Spleen (tissue), 13 donors: ENCODE measurements at places on chromosomes 1 and 21. TPM values are rescaled to one million over a fixed set of nuclear protein-coding genes. Genes with fewer than 3 reads are reported as not detected.

The AGMAT gene
- total RNA-seq: 3.8 TPM

The DR1 gene
- 54.5 TPM for total RNA-seq

The ZFYVE9 gene
- 10.6 TPM for total RNA-seq

The IFI6 gene
- 41.6 TPM for total RNA-seq

The AKNAD1 gene
- not detected for total RNA-seq

The INAVA gene
- not detected for total RNA-seq

DNA sequence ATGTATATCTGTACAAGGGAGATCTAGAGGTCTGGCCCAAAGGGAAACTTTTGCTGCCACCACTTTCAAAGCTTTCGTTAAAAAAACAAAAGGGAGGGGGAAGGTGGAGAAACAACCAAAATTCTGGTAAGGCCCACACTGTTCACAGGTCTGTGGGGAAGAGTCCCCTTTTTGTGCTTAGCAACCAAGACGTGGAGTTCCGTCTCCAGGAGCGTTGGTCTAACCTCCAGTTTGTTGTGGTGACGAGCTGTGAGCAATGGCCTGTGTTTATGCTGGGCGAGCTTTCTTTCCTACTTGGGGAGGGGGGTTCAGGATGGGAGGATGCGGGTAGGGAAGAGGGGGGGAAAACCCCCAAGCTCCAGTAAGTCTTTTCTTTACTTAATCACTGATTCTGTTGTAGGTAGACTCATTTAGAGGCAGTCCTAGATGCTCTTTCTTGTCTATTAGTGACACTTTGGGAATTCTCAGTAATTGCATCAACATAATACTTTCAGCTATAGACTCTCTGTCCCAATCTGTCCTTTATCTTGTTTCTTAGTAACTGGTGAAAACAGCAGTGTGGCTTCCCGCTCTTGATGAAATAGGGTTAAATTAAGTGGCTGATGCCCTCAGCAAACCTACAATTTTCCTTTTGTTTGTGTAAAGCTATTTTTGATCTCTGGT is 1.5 kb downstream of the HIPK1 start:
- peak overlapping the region; percentile 93 for H3K4me3 ChIP-seq
- H3K4me1 ChIP-seq: peaks cover 69% of the 10 kb centered on the region
- peak overlapping the region; percentile 95 for H3K27ac ChIP-seq
- no peaks in the 10 kb centered on the region for H3K27me3 ChIP-seq

GRCh38 chr1:69982992-69983391 is 222.4 kb downstream of the LRRC40 start:
- no peak overlapping the region for H3K27ac ChIP-seq
- no peaks in the 10 kb centered on the region for H3K27me3 ChIP-seq
- DNase-seq: no peak
- no peaks in the 10 kb centered on the region for H3K36me3 ChIP-seq
- H3K4me3 ChIP-seq: no peak overlapping the region

DNA sequence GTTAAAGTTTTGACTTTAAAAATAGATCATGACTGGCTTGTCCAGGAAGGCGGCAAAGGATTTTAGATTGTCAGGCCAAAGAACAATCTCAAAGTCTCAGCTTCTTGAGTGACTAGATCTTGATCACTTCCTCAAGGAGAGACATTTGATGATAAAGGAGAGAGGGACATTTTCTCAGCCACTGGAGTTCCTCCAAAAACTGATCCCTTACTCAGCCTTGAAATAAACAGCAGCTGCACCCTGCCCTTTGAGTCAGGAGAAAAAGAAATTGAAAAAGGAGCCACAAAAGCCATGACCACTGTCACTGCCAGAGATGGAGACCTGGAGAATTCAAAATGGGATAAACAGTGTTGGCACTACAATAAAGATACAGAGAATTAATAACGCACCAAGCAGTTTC is 288.4 kb upstream of the PRMT6 start:
- no peaks in the 10 kb centered on the region for H3K27me3 ChIP-seq
- H3K36me3 ChIP-seq: no peaks in the 10 kb centered on the region
- H3K27ac ChIP-seq: no peak overlapping the region
- DNase-seq: no peak

GRCh38 chr1:65821386-65821785 is 28.7 kb downstream of the PDE4B start:
- no peaks in the 10 kb centered on the region for H3K36me3 ChIP-seq
- H3K4me1 ChIP-seq: no peaks in the 10 kb centered on the region
- H3K27me3 ChIP-seq: no peaks in the 10 kb centered on the region
- H3K27ac ChIP-seq: no peak overlapping the region
- H3K4me3 ChIP-seq: no peak overlapping the region
